ENCODE measurements at places on chromosomes 2 and 18.

GRCh38 chr2:60152226-60152833, 401.1 kb downstream of the BCL11A start:
- DNase-seq, result no peak

GRCh38 chr2:2932189-2932588, 445.4 kb downstream of the EIPR1 start:
- no peak for DNase-seq

- no peak for DNase-seq
Observed at GRCh38 chr2:48525269-48525943, 4.5 kb upstream of the STON1 start.

GRCh38 chr2:102967451-102967850, 205.6 kb downstream of the TMEM182 start:
- peak; percentile 41 for DNase-seq

DNA sequence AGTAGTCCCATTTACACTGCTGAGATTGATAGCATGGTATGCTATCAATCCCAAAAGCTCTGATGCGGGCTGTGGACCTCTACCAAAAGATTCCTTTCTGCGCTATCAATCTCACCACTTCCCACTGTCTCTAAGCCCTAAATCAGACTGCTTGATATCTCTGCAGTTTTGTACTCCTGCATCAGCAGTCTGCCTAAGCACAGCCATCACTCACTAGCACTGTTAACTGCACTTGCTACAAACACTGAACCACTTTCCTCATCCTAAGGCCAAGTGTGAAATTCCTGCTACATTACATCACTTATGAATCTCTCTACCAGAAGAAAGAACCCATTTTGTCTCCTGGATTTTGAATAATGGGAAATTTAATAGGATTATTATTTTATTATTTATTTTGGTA, 237.0 kb downstream of the HNMT start:
- DNase-seq, result peak; percentile 14

- no peak for DNase-seq
Observed at GRCh38 chr2:85801871-85802270, 48.1 kb downstream of the ATOH8 start.

- DNase-seq, result no peak
Observed at GRCh38 chr2:141931797-141932196, 199.0 kb downstream of the LRP1B start.

- DNase-seq, result no peak
Observed at GRCh38 chr18:52596748-52597435, 256.9 kb downstream of the DCC start.

- peak; percentile 4 for DNase-seq
Observed at GRCh38 chr18:5879479-5879882, 15.8 kb downstream of the TMEM200C start.

DNA sequence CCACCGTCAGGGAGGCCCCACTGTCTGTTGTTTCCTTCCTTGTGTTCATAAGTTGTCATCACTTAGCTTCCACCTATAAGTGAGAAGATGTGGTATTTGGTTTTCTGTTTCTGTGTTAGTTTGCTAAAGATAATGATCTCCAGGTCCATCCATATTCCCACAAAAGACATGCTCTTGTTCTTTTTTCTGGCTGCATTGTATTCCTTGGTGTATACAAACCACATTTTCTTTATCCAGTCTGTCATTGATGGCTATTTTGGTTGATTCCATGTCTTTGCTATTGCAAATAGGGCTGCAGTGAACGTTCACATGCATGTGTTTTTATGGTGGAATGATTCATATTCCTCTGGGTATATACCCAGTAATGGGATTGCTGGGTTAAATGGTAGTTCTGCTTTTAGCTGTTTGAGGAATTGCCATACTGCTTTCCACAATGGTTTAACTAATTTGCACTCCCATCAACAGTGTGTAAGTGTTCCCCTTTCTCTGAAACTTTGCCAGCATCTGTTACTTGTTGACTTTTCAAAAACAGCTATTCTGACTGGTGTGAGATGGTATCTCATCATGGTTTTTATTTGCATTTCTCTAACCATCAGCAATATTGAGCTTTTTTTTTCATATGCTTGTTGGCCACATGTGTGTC, 156.6 kb upstream of the NOSTRIN start:
- DNase-seq, result no peak

DNA sequence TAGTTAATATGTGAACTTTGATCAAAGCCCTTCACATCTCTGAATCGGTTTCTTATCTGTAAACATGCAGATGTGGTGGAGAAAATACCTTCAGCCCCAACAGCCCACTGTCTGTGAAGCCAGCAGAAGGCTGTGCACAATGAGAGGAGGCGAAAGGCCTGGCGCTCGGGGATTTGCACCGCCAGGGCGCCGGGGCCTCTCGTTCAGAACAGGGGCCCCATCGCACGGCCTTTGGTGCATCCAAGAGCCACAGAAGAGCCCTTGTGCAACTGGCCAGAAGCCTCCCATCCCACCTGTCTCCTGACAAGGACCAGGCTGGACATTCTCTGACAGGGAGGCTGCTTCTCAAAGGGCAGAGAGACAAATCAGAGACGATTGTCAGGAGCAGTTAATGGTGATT, 407.2 kb upstream of the MYT1L start:
- DNase-seq, result no peak

DNA sequence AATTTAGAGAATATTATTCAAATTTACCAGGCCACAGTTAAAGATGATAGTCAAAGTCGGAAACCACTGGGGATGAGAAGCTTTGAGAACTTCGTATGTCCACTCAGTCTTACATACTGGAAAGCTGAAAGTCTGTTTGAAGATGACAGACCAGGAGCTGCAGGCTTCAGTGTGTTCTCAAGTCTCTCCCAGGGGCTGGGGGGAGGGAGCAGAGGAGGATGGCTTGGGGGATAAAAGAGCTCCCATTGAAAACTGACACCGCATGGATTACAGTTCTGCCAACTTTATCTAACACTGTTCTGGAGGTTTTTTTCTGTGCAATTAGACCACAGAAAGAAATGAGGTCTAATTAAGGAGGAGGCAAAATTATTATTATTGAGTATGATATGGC, 170.5 kb upstream of the ALKAL2 start:
- DNase-seq, result no peak

DNA sequence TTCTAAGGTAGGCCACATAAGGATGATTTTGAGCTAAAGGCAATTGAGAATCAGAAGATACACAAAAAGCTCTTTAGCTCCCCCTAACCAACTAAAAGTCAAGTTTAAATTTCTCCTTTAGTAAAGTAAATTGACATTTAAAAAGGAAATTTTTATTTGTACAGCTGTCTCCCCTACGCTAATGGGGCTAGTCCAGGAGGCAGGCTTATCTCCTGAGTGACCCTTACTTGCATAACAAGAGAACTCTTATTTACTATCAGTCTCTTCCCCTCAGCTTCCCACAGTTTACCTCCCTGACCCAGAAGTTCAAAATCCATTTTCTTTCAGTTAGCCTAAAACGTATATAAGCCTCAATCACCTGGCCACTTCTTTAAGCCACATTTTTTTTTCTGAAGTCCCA, 1002.8 kb upstream of the NRXN1 start:
- no peak for DNase-seq

DNA sequence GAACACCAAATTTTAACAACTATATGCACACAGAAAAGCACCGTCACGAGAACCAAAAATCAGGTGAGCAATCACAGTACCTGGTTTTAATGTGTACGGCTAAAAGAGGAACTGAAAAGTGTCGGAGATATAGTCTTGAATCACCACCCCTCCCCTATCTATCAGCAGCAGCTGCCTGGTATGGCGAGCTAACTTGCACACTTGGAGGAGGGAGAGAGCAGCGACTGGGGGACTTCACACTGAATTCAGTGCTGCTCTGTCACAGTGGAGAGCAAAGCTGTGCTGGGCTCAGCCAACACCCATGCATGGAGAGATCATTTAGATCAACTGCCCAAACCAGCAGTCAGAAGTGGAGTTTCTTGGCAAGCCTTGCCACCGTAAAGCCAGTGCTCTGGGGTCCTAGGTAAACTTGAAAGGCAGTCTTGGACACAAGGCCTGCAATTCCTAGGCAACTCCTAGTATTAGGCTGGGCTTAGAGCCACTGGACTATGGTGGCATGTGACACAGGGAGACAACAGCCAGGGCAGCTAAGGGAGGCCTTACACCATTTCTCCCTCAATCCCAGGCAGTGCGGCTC, 89.2 kb upstream of the CD226 start:
- no peak for DNase-seq

GRCh38 chr2:129737660-129738527, 241.6 kb upstream of the RAB6C start:
- DNase-seq, result no peak

DNA sequence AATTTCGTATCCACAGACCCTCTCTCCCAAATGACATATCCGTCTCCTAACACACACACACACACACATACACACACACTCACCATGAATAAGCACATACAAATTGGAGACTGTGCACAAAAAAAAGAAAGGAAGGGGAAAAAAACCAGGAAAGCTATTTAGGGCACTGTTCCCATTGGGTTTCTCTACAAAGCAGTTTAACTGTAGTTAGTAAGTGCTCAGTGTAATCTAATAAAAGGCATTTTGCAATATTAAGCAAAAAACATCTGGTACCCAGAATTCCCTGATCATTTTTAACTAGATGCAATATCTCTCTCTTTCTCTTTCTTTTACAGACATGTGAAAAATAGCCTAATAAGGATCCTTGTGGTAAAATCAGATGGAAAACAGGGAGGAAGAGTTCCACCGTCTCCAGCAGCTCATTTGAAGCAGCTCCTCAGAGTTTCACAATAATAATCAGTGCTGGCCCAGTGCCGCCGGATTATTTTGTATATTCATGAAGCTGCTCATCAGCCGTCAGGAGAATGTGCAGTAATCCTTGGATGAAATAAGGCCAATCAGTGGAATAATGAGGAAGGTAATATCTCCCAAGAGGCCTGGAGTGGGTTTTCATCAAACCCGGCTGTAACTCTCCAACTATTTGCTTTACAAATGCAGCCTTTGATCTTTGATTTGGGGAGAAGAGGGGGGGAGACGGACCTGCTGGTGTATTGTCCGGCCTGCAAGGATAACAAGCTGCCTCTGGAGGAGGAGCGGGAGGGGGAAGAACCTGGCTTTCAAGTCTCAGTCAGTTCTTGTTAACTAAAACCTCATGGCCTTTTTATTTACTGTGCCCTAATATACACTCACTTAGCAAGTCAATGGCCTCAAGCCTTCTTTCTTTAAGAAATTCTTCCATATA, 227.6 kb upstream of the SMIM21 start:
- no peak for DNase-seq

DNA sequence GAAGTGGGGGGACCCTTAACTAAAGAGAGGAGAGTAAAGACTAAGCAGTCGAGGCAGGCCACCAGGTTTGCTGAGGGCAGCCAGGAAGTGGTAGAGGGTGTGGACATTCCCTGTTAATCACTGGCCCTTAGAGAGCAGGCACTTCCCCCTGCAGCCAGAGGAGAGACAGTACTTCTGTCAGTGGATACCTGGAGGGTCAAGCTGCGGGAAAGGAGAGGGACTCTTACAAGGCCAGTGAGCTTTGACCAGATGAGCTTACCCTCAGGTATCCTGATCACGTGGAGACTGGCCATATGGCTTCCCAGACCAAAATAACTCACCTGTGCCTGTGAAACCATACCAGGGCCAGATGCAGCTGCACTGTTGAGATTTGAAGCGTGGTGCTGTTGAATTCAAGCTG, 28.6 kb downstream of the ITGA6 start:
- DNase-seq, result peak; percentile 55

DNA sequence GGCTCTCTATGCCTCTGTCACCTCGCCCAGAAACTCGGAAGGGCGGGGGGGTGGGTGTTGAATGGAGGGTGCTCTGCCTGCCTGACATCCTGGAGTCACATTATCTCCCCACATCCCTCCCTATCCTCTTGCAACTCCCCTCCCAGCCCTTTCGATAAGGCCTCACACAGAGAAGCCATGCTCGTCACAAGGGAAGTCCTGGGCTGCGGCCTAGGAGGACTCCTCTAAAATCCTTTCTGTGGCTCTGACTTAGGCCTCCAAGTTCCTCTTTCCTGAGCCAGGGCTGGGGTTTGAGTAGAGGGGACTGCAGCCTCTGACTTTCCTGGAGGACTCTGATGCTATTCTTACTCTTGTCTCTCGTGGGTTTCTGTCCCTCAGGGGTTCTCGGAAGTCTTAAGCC, 75.0 kb upstream of the PKDCC start:
- DNase-seq, result no peak

- DNase-seq, result no peak
Observed at GRCh38 chr2:181312515-181312927, 144.7 kb upstream of the ITGA4 start.

- no peak for DNase-seq
Observed at GRCh38 chr2:227295806-227296205, 29.2 kb upstream of the MFF start.

- peak; percentile 78 for DNase-seq
Observed at GRCh38 chr2:65639156-65639864, 206.9 kb upstream of the SPRED2 start.

- DNase-seq, result peak; percentile 40
Observed at GRCh38 chr2:193583638-193584400, 1389.1 kb upstream of the TMEFF2 start.

DNA sequence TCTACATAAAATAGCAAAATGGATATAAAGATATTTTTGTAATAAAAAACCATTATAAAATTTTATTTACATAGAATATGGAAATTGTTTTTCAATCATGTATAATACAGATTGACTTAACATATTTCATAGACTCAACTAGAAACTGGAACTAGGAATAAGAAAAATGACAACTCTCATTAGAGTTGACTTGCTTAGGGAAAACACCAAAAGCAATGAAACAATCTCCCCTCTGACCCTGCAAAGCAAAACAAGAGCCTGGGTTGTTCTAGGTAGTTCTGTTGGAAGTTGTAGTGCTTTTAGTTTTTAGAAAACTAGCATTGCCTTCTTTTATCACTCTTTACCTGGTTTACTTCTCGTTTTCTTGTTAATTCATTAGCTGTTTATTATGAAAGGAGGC, 32.2 kb upstream of the MTIF2 start:
- no peak for DNase-seq

DNA sequence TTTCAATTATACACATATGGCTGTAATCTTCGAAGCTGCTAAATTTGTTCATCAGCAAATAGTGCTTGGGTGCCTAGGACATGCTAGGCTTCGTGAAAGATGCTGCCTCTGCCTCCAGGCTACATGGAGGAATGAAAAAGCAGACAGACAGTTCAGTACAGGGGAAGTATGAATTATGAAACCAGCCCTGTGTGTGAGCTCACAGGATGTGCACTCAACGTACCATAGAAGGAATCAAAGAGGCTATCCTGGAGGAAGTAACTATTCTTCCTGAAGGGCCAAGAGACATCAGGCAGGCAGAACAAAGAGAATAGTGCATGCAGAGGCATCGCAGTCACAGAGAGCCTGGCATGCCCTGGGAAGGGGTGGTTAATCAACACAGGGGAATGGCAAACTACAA, 61.4 kb downstream of the DYM start:
- DNase-seq, result no peak

DNA sequence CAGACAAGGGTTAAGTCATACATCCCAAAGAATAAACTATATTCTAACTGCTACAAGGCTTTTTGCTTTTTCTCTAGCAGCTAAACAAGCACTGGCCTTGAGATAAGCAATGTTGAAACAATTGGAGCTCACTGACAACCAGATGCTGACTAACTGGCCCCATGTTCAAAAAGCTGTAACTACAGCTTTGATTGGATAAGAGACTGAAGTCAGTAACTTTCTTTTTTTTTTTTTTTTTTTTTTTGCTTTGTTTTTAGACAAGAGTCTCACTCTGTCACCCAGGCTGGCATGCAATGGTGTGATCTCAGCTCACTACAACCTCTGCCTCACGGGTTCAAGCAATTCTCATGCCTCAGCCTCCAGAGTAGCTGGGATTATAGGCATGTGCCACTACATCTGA, 45.4 kb upstream of the TMEM163 start:
- DNase-seq, result no peak

GRCh38 chr18:76983613-76984051, 149.0 kb downstream of the MBP start:
- no peak for DNase-seq

Data from A172 (cell line).